MCF 10A (cell line): ENCODE measurements at places on chromosomes 6 and 20.

GRCh38 chr6:143490244-143490643 is 21.3 kb downstream of the FUCA2 start:
- no peak for DNase-seq

GRCh38 chr6:53360093-53360912 is 11.6 kb upstream of the ELOVL5 start:
- DNase-seq: no peak

GRCh38 chr6:25586927-25587326 is 65.1 kb upstream of the SCGN start:
- DNase-seq: no peak

- DNase-seq: no peak
Observed at GRCh38 chr6:127776320-127776719, 124.5 kb downstream of the THEMIS start.

GRCh38 chr6:125303512-125303854 is 1.7 kb upstream of the HDDC2 start:
- no peak for DNase-seq

DNA sequence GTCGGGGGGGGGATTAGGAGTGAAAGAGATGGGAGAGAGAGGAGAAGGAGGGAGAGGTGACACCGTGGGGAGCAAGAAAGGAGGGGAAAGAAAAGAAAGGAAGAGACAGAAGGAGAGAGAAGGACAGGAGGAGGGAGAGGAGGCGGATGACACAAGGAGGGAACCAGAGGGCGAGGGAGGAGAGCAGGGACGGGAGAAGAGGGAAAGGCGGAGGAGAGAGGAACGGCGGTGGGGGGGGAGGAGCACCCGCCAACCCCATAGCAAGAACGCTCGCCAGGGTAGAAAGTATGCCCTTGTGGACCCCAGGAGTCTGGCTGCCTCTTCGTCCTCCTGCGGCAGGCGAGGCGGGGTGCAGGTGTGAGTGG is 4.5 kb upstream of the INSM1 start:
- DNase-seq: no peak

DNA sequence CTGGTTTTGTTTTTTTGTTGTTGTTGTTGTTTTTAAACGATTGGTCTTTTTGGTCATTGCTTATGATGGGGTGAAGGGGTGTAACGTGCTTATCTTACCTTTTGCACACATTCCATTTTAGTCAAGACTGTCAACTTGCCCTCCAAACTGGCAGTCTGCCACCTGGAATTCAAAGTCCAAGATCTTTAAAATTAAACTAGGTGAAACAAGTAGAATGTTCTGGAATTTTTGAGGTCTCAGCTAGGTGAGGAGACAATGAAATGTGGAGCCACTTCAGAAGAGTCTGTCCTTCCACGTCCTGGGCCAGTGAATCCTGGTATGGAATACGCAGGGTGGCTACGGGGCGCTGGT is 344.6 kb downstream of the ZFAND3 start:
- no peak for DNase-seq

- no peak for DNase-seq
Observed at GRCh38 chr6:137033828-137034227, 10.9 kb downstream of the IL20RA start.

GRCh38 chr6:14709066-14709670 is 536.7 kb upstream of the JARID2 start:
- DNase-seq: peak; percentile 30

DNA sequence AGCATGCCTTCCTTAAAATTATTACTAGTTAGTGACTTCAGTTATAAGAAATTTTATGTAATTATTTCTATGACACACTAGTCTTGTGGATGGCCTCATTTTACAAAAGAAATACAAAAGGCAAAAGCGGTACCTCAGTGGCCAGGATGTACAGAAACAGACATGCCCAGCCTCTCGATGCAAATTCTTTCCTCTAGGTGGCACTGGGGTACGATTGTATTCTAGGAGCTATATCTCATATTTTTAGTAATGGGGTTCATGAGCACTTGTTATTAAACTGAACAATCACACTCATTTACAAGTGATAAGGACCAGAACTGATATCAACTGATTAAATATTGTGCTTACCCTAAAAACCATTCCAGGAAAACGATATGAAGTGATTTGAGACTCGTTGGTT is 59.8 kb downstream of the SOD2 start:
- DNase-seq: peak; percentile 59

DNA sequence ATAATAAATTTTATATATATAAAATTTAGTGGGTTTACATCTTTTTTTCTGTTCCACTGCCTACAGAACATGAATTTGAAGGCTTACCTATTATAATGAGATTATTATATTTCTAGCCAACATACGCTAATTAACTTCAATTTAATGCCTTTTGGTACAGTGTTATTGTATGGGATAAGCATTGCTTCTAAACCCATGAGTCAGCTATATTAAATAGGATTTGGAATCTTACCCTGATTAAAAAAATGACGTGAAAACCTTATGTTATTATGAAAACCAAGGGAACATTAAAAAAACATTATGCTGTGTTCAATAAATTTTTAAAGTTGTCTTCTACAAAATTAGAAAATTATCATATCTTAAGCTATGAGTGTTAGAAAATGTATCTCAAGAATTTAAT is 334.0 kb upstream of the RGS17 start:
- no peak for DNase-seq

DNA sequence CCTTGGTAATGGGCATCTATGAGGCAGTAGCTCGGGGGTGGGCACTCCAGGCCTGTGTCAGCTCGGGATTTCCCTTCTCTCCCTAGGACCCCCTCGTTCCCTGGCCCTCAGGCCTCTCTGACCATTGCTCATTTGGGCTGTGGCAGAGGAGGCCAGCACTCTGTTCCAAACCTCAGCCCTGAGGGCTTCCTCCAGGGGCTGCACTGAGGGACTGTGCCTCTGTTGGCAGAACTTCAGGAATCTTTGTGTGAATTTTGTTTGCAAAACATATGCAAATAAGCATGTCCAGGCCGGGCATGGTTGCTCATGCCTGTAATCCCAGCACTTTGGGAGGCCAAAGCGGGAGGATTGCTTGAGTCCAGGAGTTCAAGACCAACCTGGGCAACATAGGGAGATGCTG is 11.0 kb downstream of the PACSIN1 start:
- DNase-seq: no peak

DNA sequence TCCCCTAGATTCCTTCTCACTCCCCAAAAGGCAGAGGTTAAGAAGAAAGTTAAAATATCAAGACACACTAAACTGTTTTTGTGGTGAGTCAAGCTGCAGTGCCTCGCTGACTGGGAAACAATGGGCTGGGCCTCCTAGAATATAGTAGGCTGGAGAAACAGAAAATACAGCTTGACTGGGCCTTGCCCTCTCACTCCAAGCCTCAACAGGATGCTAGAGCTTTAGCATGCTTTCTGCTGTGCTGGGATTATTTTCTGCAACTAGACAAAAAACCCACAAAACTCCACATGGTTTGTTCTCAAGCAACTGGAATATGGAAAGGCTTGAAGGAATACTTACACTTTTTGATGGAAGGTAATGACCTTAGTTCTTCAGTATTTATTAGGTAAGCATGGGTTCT is 27.9 kb downstream of the FOXO3 start:
- peak; percentile 43 for DNase-seq

GRCh38 chr6:3222506-3223038 is 4.9 kb downstream of the TUBB2B start:
- DNase-seq: no peak

DNA sequence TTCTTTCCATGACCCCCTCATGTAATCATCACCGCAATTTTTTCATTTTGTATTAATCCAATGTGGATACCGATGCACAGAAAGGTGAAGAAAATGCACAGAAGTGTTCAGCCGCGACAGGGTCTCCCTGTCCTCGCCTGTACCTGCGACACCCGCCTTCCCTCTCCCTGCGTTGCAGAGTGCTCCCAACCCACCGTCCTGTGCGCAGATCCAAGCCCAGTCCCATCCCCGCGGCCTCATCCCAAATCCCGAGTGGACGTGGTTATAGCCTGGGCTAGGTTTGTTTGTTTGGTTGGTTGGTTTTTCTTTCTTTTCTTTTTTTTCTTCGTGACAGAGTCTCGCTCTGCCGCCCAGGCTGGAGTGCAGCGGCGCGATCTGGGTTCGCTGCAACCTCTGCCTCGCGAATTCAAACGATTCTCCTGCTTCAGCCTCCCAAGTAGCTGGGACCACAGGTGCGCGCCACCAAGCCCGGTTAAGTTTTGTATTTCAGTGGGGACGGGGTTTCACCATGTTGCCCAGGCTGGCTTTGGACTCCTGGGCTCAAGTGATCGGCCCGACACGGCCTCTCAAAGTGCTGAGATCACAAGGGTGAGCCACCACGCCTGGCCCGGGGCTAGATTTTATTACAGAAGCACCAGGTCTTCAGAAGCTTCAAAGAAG is 536 bp upstream of the RAET1G start:
- no peak for DNase-seq

DNA sequence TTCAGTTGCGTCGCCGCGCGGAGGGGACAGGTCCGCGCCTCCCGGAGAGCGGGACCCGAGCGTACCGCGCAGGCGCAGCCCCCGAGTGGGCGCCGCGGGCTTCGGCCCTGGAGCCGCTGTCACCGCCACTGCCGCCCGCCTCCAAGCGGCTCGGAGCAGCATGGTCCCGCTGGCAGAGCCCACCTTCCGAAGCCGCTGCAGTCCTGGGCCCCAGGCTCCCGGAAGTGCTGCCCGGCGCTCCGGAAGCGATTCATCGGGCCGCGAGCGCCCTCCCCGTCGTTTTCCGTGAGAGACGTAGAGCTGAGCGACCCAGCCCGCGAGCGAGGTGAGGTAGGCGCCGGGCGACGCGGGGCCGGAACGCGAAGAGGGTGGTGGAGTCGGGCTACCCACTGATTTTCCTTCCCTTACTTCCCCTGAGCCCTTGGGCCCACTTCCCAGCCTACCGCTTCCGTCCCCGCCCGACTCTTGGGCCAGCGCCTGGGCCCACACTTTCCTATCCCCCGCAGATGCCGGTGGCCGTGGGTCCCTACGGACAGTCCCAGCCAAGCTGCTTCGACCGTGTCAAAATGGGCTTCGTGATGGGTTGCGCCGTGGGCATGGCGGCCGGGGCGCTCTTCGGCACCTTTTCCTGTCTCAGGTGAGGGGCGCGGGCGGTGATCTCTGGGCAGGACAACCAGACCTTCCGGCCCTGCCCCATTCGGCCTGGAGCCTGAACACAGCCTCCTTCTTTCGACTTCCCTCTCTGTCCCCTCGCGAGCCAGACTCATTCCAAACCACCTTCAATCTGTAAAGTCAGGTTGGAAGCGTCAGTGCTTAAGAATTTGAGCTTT is at the start of the genes NFS1 and ROMO1:
Gene NFS1 (minus strand): TSS at position 226 of the 830 bp plus-strand sequence. CDS start 64 bp downstream, at position 162.
Gene ROMO1 (plus strand): TSS at position 279 of the 830 bp plus-strand sequence. CDS start 228 bp downstream, at position 507.
- peak; percentile 85 for DNase-seq

GRCh38 chr20:20078041-20078440 is 25.7 kb downstream of the CFAP61 start:
- DNase-seq: no peak

- no peak for DNase-seq
Observed at GRCh38 chr6:11923621-11924020, 88.5 kb upstream of the HIVEP1 start.

GRCh38 chr20:57387945-57388371 is 3.2 kb upstream of the RBM38 start:
- DNase-seq: no peak

GRCh38 chr20:2122936-2123335 is 21.3 kb downstream of the STK35 start:
- no peak for DNase-seq

DNA sequence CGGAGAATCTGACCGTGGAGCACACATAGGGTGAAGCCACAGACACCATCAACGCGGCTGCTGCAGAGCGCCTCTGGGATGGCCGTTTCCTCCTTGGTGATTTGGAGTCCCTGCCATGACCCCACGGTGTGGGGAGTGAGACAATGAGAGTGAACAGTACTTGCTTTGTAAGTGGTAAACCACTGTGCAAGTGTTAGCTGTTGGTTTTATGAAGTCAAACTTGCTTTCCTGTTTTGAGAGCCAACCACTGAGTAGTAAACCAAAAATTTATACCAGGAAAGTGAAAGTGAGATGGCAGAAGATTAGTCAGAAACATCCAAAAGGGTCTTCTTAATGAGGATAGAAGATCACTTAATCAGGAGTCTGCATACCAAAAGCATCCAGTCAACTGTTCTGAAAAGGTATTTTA is 160.7 kb downstream of the FOXC1 start:
- DNase-seq: no peak

DNA sequence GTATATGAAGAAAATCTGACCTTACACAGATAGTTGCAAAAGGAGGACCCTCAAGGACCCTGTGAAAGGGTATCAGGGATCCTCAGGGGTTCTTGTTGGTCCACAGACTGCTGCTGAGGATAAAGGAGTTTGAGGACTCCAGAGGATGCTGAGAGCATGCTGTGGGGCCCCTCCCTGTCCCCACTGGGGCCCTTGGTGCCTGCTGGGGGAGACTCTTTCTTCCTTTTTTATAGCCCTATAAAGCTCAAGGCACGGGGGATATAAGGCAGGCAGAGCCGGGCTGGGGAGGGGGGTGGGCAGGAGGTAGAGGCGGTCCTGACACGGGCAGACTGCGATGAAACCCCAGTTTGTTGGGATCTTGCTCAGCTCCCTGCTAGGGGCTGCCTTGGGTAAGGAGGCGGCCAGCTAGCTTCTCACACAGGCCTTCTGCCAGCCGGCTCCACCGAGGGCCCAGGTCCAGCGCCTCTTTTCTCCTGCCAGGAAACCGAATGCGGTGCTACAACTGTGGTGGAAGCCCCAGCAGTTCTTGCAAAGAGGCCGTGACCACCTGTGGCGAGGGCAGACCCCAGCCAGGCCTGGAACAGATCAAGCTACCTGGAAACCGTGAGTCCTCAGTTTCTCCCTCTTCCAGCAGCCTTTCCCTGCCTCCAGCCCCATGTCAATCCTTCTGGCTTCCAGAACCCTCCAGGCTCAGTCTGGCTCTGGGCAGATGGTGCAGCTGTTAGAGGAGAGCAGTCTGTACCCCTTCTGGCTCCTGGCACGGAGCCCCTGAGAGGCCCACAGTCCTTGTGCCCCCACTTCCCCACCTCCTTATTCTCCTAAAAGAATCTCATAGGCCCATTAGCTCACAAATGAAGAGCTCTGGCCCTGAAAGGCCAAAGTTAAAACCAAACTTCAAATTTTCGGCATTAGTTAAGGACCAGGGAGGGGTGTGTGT is at the start of gene LY6G6D:
Gene LY6G6D (plus strand): TSS at position 327 of the 937 bp plus-strand sequence. CDS start 8 bp downstream, at position 335.
- DNase-seq: no peak

GRCh38 chr6:148996815-148997214 is 250.0 kb downstream of the UST start:
- DNase-seq: peak; percentile 8

- peak; percentile 41 for DNase-seq
Observed at GRCh38 chr6:39430871-39431523, 108.5 kb upstream of the KCNK16 start.
